Glomerular endothelial cell (primary cell): ENCODE measurements at places on chromosomes 4 and X. TPM values are rescaled to one million over a fixed set of nuclear protein-coding genes. Genes with fewer than 3 reads are reported as not detected.

- no peak for DNase-seq
These were observed 60.7 kb downstream of the HPGD start for GRCh38 chr4:174461466-174462106.

GRCh38 chr4:169723207-169723965 is 34.4 kb downstream of the HPF1 start:
- DNase-seq = no peak

DNA sequence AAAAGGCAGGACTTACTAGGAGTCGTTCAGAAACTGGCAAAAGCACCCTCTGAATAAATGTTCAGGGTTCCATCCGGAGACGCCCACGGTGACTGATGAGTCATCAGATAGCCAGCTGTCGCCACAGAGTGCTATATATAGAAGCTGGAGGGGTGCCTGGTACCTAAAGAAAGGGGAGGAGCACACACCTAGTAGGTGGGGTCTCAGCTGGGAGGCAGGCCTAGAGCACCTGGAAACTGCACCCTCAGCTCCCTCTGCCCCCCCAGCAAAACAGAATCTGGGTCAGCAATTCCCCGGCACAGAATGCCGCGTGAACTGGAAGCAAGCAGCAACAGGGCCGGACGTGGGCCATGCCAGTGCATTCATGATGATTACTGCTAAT is 242.0 kb downstream of the BCOR start:
- no peak for DNase-seq

DNA sequence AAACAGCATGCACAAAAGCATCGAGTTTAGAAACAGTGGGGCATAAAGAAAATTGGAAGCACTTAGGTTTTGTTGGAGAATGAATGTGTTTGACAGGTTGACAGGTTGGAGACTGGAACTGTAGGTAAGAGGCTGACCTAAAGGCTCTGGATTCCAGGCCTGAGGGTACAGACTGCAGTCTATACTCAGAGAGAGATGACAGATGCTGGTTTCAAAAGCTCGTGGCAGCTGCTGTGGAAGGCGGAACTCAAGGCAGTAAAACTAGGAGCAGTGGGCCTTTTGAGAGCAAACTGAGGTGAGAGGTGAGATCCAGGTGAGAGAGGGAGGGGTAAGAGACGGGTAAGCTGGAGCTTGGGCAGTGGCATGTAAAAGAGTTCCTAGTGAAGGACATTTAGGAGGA is 415.2 kb downstream of the TRIML1 start:
- DNase-seq = no peak

DNA sequence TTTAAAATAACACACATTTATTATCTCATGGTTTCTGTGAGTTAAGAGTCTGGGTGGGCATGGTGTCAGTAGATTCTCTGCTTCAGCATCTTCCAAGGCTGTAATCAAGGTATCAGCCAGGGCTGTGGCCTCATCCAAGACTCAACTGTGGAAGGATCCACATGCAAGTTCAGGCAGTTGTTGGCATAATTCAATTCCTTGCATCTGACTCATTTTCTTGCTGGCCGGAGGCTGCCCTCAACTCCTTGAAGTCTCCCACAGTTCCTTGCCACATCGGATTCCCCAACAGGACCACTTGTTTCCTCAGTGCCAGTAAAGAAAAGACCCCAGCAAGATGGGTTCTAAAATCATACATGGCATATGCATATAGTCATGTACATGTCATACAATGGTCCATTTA is 93.4 kb downstream of the NPNT start:
- no peak for DNase-seq

GRCh38 chrX:132404266-132404665 is 84.6 kb downstream of the MBNL3 start:
- DNase-seq = no peak

DNA sequence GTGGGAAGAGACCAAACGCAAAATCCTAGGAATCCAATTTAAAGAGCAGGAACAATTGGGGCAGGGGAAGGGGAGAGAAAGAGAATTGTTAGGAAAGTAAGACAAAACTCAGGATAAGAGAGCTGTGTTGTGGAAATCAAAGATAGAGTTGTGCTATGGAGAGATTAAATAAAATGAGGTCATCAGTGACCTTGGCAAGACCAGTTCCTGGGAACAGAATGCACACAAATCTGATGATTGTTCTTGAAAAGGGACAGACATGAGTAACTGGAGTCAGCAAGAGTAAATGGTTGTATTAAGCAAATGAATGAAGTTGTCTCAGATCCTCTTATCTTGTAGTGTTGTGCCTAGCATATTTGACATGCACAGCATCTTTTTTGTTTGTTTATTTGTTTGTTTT is 267.4 kb downstream of the IL1RAPL1 start:
- no peak for DNase-seq

GRCh38 chr4:55241461-55241860 is 104.6 kb upstream of the SRD5A3 start:
- DNase-seq = no peak

- DNase-seq = peak; percentile 75
These were observed 181.8 kb upstream of the GPRIN3 start for GRCh38 chr4:89489338-89489771.

DNA sequence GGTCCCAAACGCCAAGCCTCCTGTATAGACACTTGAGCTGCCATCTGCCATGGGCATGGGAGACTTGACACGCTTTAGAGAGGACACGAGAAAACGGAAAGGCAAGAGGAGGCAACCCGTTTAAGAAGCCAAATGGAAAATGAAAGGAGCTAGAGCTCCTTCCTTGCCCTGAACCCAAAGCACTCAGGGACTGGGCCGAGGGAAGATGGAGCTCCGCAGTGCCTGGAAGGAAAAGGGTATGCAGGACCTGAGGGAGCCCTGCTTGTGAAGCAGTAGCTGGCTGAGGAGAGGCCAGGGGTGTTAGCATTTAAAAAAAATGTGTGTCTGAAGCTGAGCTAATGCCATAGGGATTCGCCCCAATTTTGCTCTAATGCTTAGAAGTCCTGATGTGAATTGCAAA is 15.1 kb downstream of the MCF2 start:
- DNase-seq = no peak

DNA sequence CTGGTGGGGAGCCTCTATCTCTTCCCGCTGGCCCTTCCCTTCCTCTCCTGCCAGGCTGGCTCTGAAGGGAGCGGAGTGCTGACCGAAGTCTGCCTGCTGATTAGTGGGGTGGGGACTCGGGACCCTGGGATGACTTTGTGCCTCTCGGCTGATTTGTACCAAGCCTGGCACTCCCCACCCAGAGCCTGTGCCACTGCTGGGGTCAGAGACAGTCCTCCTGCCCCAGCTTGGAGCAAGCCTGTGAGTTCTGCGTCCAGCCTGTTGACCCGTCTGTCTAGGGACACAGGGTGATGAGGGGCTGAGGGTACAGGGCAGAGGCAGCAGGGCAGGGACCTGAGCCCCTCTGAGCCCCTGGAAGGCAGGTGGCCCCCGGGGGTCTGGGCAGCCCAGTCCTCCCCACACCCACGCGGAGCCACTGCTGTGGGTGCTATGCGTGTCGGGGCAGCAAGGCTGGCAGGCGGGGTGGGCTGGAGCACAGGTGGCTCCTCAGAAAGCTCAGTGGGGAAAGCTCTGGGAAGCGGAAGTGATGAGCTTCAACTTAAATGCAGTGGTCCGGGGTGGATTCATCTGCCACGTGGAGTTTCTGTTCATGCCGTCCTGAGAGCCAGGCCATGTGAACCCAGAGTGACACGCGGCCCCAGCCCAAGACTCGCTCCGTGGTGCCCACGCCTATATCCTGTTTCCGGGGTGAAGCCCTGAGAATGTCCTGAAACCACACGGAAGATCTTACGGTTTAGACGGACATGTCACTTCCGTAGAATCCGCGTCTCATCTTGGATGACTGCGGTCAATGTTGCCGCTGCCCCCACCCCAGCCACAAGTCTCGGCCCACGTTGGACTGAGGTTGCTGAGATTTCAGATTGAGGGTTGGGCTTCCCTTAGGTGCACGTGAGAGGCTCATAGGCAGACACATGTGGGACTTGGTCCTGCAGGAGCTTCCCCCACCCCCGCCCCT is 21.1 kb upstream of the UVSSA start:
- DNase-seq = no peak

- no peak for DNase-seq
These were observed 165.3 kb upstream of the DGKK start for GRCh38 chrX:50635817-50636365.

DNA sequence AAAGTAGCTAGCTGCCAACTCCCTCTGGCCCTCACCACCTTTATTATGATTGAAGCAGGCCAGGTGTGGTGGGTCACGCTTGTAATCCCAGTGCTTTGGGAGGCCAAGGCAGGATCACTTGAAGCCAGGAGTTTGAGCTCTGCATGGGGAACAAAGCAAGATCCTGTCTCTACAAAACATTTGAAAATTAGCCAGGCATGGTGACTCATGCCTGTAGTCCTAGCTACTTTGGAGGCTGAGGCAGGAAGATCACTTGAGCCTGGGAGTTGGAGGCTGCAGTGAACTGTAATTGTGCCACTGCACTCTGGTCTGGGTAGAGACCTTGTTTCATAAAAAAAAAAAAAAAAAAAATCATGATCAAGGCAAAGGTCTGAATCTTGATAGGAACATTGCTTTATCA is 467.0 kb upstream of the DIPK2B start:
- no peak for DNase-seq

DNA sequence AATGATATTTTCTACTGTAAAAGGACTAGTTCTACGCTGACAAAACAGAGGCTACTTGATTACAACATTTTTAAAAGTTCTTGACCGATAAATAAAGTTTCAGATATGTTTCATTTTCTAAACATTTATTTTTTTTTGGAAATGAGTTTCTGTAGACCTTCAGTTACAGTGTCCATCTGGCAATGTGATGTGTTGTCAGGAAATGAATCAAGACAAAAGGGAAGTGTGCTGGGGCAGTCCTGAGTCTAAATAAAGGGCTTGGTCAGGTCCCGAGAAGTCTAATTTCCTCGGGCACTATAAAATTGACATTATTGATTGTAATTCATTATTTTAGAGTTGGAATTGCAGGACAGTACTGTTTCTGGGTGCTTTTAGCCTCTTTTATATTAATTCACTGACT is 57.0 kb upstream of the FTHL17 start:
- DNase-seq = peak; percentile 9

GRCh38 chr4:6017800-6018199 is 431 bp downstream of the C4orf50 start:
- no peak for DNase-seq

DNA sequence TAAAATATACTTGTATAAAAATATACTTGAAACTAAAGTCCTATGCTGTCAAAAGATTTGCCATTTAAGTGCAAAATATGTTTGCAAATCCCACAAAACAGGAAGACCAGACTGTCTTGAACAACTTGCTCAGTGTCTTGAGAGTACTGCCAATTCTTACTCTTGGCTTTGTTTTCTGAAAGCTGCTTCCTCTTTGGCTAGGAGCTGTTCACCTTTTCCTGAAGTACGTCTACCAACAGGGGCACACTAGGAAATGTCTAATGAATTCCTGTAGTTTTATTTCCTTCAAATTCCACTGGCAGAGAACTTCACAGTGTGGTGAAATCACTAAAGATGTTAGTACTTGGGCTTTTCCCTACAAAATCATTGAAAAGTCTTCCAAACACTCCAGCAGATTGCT is 46.4 kb upstream of the ABCG2 start:
- DNase-seq = peak; percentile 76

DNA sequence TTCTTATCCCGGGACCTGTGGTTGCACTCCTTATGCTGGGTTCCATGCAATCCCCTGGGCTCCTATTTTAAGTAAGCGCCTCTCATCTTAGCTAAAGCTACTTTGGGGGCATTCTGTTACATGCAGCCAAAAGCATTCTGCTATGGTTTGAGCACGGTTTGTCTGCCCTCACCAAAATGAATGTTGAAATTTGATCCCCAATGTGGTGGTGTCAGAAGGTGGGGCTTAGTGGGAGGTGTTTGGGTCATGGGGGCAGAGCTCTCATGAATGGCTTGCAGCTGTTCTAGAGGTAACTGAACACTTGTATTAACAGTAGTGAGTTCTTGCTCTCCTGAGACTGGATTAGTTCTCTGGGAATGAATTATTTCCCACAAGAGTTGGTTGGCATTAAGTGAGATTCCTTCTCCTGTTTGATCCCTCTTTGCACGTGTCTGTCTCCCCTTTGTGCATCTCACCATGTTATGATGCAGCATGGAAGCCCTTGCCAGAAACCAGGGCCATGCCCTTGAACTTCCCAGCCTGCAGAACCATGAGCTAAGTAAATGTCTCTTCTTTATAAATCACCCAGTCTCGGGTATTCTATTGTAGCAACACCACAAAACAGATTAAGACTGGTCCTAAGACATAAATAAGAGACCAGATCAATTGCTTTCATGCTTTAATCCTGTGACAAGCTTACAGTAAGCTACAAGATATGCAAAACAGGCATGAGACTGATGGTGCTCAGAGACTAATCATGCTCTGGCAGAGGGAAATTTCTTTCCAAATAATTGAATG is 141.8 kb downstream of the TSPAN5 start:
- DNase-seq = no peak

- DNase-seq = no peak
These were observed 30.4 kb upstream of the PDLIM3 start for GRCh38 chr4:185565696-185566095.

DNA sequence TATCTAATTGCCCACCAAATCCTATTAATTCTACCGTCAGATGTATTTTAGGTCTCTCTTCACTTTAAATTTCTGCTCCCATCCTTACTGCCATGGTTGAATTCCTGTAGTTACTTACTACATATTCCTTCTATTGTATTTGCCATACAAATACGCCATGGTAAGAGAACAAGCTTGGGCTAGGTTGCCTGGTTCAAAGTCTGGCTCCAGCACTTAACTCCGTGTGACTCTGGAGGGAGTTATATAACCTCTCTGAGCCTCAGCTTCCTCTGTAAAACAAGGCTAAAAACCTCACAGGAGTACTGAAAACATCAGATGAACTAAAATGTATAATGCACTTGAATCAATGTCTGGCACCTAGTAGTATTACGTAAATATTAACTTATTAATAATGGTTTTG is 260.3 kb upstream of the RPS6KA3 start:
- DNase-seq = no peak

Gene USP17L27
- total RNA-seq = not detected in 2 replicates

Gene DNAAF6
- total RNA-seq = not detected in 2 replicates

Gene CXCL6
- total RNA-seq = 2.2 and 5.8 TPM in 2 replicates

Gene FAM47B
- not detected in 2 replicates for total RNA-seq

Gene ZAR1
- not detected in 2 replicates for total RNA-seq

Gene CPXCR1
- not detected in 2 replicates for total RNA-seq

Gene JCHAIN
- not detected in 2 replicates for total RNA-seq

Gene TCEAL9
- 106 and 126 TPM in 2 replicates for total RNA-seq

Gene CT45A1
- not detected in 2 replicates for total RNA-seq

Gene KDR
- 337 and 496 TPM in 2 replicates for total RNA-seq

Gene PAGE5
- total RNA-seq = not detected in 2 replicates

Gene MSN
- 802 and 816 TPM in 2 replicates for total RNA-seq

Gene ZCCHC18
- total RNA-seq = 1.1 and 6.1 TPM in 2 replicates

Gene TGIF2LX
- total RNA-seq = not detected in 2 replicates
